ENCODE measurements at places on chromosomes 6 and 20. TPM values are rescaled to one million over a fixed set of nuclear protein-coding genes. Genes with fewer than 3 reads are reported as not detected.

- no peak for DNase-seq
These were observed 19.0 kb downstream of the OR2H2 start for GRCh38 chr6:29603930-29604329.

DNA sequence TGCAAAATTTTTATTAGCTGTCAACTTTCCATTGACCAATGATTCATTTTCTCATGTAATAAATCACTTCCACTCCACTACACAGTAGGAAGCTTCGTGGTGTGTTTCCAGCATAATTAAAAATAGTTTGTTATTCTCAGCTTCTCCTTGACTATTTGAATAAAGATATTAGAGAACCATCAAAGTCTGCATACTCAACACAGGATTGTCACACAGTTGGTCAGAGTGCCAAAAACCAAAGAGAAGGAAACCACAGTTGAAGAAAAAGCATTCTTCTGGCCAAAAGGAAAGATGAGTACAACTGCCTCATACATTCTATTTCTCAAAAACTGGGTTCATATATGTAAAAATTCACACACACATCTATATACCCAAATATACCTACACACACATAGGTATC is 455.1 kb upstream of the HSF2 start:
- DNase-seq: no peak

Gene EYA2
- 0.87 TPM for polyA plus RNA-seq

DNA sequence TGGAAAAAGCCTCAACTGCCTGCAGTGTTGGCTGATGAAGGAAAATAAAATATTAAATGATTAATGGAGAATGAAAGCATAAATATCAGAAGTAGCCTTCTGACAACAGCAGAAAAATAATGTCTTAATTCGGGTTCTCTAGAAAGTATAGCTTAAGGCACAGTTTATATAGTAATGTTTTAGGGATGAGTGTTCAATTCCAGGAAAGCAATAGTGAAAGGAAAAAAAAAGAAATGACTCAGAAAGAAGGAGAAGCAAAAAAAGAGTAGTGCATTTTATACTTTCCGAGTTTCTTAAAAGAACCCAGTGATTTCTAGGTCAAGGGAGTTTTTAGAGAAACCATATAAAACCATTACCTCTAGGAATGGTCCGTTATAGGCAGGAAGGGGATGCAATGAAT is 137.3 kb downstream of the HTR1B start:
- DNase-seq: no peak

Gene TP53INP2
- 10.5 TPM for polyA plus RNA-seq

Gene KIAA0408
- polyA plus RNA-seq: 4.2 TPM

GRCh38 chr6:32192608-32193039 is at the start of gene GPSM3:
TSS of gene GPSM3 (minus strand) at chr6:32192643. CDS start at chr6:32192513, 130 bp downstream.
- DNase-seq: no peak

GRCh38 chr6:41080621-41081020 is 7.8 kb downstream of the NFYA start:
- DNase-seq: no peak

Gene TP53RK
- 14.7 TPM for polyA plus RNA-seq

- DNase-seq: no peak
These were observed 1.1 kb downstream of the MAPRE1 start for GRCh38 chr20:32820698-32821377.

Gene UNC5CL
- 1.1 TPM for polyA plus RNA-seq

Gene EYS
- 0.66 TPM for polyA plus RNA-seq

DNA sequence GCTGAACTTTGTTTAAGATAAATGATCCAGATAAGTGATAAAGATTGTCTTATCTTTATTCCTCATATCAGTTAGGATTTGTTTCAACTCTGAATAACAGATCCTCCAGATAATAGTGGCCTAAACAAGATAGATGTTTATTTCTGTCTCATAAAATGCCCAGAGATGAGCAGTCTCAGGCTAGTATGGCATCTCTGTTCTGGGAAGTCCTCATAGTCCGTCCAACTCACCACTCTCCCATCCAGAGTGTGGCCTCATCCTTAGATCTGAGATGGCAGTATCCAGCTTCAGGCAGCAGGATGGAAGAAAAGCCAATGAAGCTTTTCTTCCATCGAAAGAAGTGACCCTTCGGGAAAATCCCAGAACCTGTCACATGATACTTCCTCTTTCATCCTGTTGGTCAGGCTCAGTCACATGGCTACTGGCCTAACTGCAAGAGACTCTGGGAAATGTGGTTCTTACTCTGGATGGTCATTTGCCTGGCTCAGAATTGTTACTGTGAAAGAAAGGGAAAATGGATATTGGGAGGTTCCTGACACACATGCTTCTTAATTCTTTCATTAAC is 29.4 kb upstream of the TAGAP start:
- no peak for DNase-seq

Gene RHAG
- 1.0 TPM for polyA plus RNA-seq

DNA sequence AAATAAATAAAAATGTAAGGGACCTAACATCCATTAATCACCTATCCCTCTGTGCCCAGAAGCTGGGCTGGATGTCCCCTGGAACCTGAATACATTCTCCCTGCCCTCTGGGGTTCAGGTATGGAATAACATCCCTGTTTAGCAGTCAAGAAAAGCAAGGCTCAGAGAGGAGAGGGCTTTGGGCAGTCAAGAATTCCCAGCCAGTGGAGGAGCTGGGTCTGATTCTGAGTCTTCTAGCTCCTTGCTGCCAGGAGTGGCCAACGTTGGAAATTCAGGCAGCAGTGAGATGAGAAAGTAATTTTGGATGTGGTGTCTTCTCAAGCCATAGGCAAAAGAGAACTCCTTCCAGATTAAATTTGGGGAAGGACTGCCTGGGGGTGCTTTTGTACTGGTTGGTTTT is 42.6 kb upstream of the ZNFX1 start:
- DNase-seq: no peak

DNA sequence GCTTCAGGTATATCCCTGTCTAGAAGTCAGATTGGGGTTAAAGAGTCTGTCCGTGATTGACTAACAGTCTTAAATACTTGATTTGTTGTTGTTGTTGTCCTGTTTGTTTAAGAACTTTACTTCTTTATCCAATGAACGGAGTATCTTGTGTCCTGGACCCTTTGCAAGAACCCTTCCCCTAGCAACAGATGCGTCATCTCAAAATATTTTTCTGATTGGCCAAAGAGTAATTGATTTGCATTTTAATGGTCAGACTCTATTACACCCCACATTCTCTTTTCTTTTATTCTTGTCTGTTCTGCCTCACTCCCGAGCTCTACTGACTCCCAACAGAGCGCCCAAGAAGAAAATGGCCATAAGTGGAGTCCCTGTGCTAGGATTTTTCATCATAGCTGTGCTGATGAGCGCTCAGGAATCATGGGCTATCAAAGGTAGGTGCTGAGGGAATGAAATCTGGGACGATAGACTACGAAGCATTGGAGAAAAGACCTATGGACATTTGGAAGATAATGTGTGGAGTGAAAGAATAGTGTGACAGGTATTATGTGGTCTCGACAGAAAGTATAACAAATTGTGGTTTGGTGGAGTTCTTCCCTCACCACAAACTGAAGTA is at the start of gene HLA-DRA:
TSS of gene HLA-DRA (plus strand) at position 286 of the 613 bp plus-strand sequence. CDS start at position 350, 64 bp downstream.
- DNase-seq: peak; percentile 39

Gene MYLK4
- polyA plus RNA-seq: 1.2 TPM

Gene PTGIS
- 30.9 TPM for polyA plus RNA-seq

- DNase-seq: no peak
These were observed 142.5 kb upstream of the RUNX2 start for GRCh38 chr6:45185403-45186251.

- no peak for DNase-seq
These were observed 78.3 kb downstream of the FOXO3 start for GRCh38 chr6:108638993-108639392.

DNA sequence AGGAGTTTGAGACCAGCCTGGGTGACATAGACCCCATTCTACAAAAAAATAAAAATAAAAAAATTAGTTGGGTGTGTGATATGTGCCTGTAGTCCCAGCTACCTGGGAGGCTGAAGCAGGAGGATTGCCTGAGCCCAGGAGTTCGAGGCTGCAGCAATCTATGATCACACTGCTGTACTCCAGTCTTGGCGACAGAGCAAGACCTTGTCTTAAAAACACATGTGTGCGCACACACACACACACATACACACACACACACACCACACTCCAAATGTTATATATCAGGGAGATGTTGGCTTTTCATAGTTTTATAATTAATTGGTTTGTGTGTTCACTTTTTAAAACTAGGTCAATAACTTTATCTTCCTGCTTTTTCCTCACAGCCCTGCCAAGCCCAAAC is 110.5 kb downstream of the RTN4IP1 start:
- DNase-seq: no peak

DNA sequence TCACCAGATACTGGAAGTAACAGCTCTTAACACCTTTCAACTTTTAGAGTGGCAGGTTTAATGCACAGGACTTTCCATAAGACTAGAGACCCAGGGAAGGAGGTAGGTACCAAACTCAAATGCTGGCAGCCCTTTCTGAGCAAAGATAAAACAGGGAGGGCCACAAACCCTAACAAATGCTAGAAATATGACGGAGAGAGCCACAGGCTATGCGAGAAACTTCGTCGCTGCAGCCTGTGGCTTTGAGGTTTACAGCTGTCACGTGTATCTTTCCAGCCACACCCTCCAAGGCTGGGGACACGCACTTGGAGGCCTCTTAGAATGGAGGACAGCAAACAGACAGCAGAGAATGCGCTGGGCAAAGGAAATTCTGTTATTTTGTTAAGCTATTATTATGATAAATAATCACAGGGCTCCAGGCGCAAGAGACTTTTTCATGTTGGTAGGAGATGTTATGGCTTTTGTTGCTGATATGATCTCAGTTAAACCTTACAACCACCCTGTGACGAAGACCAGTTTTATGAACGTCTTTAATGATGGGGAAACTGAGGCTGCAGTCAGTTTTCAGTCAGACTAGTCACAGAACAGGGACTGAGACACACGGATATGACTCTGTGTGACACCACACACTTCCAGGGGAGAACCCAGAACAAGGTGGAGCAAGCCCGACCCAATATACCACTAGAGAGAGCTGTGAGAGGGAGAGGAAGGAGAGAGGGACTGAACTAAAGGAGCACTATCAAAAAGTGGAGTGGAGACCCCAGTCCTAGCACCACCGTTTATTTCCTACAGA is 2.0 kb downstream of the TRAM2 start:
- DNase-seq: no peak

Gene GLP1R
- polyA plus RNA-seq: 0.60 TPM

Gene ADA
- polyA plus RNA-seq: 5.7 TPM

Gene RIPOR3
- 8.9 TPM for polyA plus RNA-seq

DNA sequence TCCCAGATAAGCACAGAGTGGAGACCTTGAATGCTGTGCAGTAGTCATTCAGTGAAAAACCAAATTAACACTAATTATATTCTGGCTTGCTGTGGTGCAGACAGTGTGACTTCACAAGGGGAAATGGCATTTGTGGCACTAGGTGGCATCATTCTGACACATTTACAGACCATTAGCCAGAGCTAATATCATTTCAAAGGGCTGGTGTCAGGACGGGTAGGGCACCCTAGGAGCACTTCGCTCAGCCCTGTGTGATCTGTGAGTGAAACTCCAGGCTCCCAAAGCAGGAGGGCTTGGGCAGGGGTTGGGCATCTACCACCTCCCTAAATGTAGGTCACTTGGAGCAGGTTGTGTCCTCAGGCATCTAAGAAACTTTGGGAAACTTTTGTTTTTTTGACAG is 555.8 kb downstream of the PKHD1 start:
- no peak for DNase-seq

- DNase-seq: no peak
These were observed 95.9 kb downstream of the SAMD5 start for GRCh38 chr6:147604373-147604772.

Gene CCN5
- polyA plus RNA-seq: 0.10 TPM

DNA sequence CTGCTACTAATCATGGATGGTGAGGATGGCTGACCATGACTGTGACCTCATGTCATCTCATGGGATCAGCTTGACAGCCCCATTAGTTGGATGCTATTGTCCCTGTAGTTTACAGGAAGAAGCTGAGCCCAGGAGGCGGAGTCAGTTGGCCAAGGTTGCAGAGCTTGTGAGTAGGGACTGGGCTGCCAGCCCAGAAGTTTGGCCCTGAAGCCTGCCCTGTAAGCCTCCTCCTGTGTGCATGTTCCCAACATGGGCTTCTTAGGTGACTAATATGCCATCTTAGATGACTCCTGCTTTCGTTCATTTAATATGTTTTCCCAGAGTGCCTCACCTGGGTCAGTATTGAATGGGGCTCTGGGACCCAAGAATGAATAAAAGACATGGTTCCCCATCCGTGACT is 6.9 kb downstream of the EDN3 start:
- DNase-seq: no peak

DNA sequence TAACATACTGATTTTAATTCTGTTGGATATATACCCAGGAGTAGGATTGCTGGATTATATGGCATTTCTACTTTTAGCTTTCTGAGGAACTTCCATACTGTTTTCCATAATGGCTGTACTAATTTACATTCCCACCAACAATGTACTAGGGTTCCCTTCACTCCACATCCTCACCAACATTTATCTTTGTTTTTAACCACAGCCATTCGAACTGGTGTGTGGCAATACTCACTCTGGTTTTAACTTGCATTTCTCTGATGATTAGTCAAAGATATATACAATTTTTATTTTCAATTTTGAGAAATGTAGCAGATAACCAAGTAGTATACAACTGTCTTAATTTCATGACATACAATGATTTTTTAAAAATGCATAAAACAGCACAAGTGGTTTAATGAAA is 30.3 kb upstream of the ADGRG6 start:
- no peak for DNase-seq

DNA sequence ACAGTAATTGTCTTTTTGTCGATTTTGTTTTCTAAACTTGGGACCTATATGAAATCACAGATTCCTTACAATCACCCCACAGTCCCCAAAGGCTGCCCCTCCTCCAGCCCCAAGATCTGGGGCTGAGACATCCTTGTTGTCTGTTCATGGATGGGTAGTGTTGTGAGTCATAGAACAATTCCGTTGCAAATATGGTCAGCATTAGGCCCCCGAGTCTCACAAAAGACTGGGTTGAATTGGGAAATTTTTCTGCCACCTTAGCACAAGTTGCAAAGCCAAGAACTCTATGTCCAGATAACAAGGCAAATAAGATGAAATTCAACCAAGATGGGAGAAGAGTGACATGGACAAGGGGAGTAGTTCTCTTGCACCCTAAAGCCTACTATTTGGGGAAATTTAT is 10.5 kb upstream of the TAB2 start:
- no peak for DNase-seq

DNA sequence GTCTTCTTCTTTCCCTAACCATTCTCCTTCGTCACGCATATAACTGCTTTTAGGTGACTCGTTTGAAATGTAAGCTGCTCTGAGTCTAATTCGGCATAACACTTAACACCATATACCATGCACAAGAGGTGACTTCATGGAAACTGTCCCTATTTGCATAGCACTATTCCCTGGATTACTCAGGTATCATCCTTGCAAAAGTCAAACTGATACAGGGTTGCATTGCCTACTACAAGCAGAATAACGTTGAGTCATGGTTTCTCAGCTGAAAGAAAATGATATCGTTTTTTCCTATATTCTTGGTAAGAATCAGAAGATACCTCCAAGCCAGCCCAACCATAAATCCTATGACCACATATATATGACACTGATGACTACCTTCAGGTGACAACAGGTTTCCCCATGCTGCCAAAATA is 227.5 kb downstream of the ATXN1 start:
- DNase-seq: no peak
